ENCODE measurements at places on chromosomes 16 and 17. TPM values are rescaled to one million over a fixed set of nuclear protein-coding genes. Genes with fewer than 3 reads are reported as not detected.

Gene PMFBP1
- total RNA-seq, result 0.19 TPM

Gene CSH1
- not detected for total RNA-seq

Gene TBC1D3
- not detected for total RNA-seq

Gene BCKDK
- total RNA-seq, result 41.7 TPM

Gene CLEC19A
- not detected for total RNA-seq

Gene PPP1R27
- total RNA-seq, result not detected

Gene VEZF1
- 41.8 TPM for total RNA-seq

Gene ATP2A3
- total RNA-seq, result 3.6 TPM

Gene CD19
- not detected for total RNA-seq

Gene RAD51D
- total RNA-seq, result 32.7 TPM

Gene SLFN14
- total RNA-seq, result not detected

Gene THAP11
- 41.0 TPM for total RNA-seq

Gene TEX19
- total RNA-seq, result 0.27 TPM

Gene ATP2C2
- 0.28 TPM for total RNA-seq

Gene KRTAP3-3
- total RNA-seq, result not detected

Gene RPS6KB1
- total RNA-seq, result 45.6 TPM

Gene CCDC40
- total RNA-seq, result 4.5 TPM

Gene CRYBA1
- not detected for total RNA-seq

Gene BHLHA9
- not detected for total RNA-seq

Gene CA5A
- total RNA-seq, result not detected

Gene HS3ST6
- 3.2 TPM for total RNA-seq

Gene KRTAP2-3
- not detected for total RNA-seq

Gene DPEP3
- total RNA-seq, result not detected

Gene EPX
- total RNA-seq, result not detected

Gene TM4SF5
- total RNA-seq, result 0.55 TPM

Gene CCL17
- not detected for total RNA-seq

Gene STH
- total RNA-seq, result not detected

Gene KRT14
- 0.30 TPM for total RNA-seq

Gene LGALS9C
- not detected for total RNA-seq

Gene PIPOX
- total RNA-seq, result not detected

Gene USP31
- 10.9 TPM for total RNA-seq

Gene NECAB2
- total RNA-seq, result 3.0 TPM

Gene RAP1GAP2
- 18.7 TPM for total RNA-seq

Gene SPNS3
- total RNA-seq, result 0.05 TPM

Gene OTOP2
- 0.06 TPM for total RNA-seq

Gene ALOX15
- 0.28 TPM for total RNA-seq

Gene TBC1D3C
- total RNA-seq, result not detected

Gene ABCA10
- 0.31 TPM for total RNA-seq
